ENCODE measurements at places on chromosomes 7 and 10.

- no peak for DNase-seq
These were observed 121.3 kb downstream of the ARID5B start for GRCh38 chr10:62022830-62023229.

- no peak for DNase-seq
These were observed 6.9 kb downstream of the MMD2 start for GRCh38 chr7:4951903-4952636.

DNA sequence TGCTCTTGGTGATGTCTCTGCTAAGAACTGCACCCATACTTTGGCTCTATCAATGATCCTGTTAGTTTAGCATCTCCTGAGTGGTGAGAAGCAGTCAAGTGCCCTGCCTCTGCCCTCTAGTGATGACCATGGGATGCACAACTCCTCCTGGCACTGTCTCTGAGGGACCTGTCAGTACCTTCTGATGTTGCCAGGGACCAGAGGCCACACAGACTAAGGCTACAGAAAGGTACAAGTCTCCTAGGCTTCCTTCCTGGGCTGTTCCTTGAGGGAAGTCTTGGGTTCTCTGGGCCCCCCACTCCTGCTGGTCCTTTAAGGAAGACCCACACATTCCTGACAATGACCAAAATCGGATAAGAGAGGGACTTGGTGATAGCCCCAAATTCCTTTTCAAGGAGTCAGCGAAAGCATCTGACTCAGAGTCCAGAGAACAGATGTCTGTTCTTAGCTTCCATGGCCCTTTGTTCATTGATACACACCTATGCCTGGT is 15.3 kb downstream of the NKX2-3 start:
- peak; percentile 14 for DNase-seq

DNA sequence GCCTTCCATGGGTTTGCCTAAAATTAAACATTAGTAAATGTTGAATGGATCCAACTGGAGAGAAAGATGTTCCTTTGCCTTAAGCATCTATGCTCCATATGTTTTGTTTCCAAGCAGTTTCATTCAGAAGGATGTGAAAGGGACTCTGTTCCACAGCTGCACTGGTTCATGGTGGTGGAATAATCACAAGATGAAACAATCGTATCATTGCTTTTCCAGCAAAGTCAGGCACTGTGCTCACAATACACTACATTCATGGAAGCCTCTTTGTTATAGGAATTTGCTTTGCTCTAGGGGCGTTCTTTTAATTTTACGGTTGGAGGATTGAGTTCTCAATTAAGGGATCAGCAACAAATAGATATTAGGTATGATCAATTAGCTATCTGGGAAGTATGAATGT is 33.8 kb downstream of the RAMP3 start:
- no peak for DNase-seq

DNA sequence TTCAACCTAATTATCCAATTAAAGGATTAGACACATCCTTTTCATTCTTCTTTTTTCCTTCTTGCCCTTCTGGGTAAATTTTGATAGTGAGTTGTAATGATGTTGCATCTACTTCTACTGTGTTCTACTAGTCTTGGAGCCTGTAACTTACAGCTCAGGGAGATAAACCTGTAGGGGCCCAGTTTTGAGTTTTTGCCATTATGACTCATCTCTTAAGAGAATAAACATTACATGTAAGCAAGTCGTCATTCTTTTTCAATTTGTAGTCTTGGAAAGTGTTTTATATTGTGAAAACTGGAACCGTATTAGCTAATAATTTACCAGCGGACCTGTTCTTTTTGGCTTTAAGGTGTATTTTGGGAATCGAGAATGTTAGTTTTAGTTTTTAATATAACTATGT is 89.7 kb upstream of the RPA3 start:
- no peak for DNase-seq

GRCh38 chr7:25515633-25516275 is 287.5 kb upstream of the NPVF start:
- no peak for DNase-seq

GRCh38 chr10:50851884-50852671 is 33.3 kb downstream of the A1CF start:
- DNase-seq = peak; percentile 48

DNA sequence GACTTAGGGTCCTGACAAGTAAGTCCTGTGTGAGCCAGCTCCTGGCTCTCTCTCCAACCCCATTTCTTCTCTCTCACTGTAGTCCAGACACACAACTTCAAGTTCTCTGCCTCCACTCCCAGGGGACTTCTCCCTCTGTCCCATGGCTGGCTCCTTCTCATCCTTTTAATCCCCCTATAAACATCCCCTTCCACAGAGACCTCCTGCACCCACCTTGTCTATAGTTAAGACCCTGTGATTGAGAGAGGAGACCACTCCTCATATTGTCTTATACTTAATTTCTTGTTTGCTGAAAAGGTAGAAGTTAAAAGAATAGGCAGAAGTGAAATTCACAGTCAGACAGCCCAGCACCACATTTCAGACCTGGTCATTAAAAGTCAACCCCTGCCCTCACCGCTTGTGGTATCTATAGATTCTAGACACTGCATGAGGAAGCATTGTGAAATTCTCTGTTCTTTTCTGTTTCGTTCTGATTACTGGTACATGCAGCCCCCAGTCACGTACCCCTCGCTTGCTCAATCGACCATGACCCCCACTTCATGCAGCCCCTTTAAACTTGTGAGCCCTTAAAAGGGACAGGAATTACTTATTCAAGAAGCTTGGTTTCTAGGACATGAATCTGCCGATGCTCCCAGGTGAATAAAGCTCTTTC is 125.6 kb upstream of the FRMD4A start:
- no peak for DNase-seq

GRCh38 chr10:11684717-11685645 is 57.2 kb upstream of the ECHDC3 start:
- DNase-seq = no peak

DNA sequence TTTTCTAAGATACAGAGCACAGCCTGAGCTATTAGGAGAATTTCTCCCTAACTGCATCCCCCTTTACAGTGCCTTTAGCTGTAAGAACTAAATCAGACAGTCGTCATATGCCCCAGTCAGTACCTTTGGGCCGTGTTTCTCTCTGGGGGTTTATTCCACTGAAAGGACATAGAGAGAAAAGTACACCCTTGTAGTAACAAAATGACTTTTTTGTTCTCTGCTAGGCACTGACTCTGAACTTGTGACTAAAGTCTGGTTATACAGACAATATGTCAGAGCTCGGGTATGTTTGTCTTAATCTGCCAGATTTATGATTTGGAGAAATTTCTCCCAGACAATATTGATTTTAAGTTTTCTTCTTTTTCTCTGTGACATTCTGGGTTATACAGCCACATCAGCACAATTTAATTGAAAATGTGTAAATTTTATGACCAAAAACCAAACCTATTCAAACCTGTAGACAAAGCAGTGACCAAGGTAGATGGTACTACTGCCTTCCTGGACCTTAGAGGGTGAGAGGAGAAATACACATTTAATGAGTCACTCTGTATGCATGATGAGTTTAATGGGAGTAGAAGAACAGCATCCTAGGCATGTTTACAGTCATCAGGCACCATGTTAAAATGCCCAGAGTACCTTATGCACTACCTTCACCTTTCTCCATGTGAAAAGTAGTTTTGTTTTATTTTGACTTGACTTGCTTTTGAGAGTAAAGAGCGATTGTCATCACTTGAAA is 156.1 kb upstream of the PLXDC2 start:
- DNase-seq = no peak

GRCh38 chr7:1514995-1515401 is 10.8 kb upstream of the INTS1 start:
- DNase-seq = no peak

DNA sequence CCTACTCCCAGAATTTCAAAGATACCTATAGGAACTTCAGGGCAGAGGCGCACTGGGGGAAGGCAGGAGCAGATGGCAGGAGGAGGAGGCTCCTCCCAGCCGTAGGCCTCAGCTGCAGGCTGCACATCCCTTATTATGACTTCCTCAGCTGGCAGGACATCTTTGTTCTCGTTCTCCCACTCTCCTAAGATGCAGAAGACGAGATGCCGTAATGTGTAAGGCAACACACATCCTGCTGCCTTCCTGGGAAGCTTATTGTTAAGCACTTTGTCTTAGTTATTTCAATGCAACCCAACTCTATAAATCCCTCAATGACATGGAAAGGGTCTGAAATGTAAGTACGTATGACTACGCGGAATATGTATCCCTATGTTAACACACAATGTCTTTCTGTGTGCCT is 599.8 kb upstream of the MGMT start:
- no peak for DNase-seq

DNA sequence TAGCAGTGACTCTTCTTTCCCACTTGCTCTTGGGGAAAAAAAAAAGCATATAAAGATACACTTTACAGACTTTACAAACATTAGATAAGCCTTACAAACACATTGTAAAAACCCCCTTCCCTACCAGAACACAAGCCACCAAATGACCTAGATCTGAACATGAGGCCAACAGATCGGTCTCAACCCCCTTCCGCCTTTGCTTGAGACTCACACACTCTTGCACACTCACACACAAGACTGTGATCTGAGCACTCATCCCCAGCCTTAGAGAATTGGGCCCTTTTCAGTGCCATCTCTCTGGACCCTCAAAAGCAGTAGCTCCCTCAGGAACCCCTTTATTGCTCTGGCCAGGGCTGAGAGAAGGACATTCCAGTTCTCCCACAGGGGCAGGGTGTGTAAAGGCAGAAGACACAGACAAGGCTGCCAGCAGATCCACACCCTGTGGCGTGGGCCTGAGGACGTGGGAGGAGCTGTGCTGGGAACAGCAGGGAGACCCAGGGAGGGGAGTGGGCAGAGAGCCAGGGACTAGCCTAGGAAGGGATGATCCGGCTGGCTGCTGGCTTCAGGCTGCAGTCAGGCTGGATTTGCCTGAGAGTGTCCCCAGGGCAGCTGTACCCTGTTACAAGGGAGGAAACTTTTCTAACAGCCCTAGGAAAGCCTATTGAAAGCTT is 206.7 kb downstream of the KIAA1217 start:
- peak; percentile 4 for DNase-seq

GRCh38 chr7:84331616-84332015 is 137.0 kb upstream of the SEMA3A start:
- no peak for DNase-seq

GRCh38 chr10:110326351-110327032 is 21.8 kb upstream of the SMNDC1 start:
- no peak for DNase-seq

DNA sequence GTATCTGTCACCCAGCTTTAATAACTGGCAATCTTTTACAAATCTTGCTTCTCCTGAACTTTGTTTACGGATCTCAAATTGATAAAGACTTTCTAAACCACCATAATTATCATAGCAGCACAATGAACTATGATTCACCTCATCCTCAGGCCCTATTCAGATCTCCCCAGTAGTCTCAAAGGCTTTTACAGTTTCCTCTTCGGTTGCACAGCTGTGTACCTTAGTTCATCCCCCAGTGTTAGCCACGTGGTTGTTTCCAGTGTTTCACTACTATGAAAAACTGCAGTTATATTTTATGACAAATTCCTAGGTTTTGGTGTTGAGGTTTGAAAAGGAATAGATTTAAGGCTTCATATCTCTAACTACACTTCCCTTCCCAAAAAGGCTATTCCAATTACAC is 24.9 kb downstream of the PAXIP1 start:
- peak; percentile 11 for DNase-seq

DNA sequence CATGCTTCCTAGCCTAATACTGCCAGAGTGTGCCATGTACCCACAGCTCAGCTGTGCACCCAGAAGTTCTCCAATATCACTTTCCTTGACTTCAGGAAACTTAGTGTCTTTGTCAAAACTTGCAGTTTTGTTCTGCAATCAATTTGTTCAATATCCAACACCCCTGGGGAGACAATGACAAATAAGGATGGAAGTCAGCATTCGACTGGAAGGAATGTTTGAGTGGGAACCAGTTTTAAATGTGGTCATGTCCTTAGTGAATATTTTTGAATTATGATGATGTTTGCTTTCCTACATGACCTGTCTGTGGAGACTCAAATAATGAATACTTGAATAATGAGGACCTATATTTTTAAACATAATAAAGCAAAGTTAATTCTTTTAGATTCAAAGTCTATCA is 112.0 kb downstream of the ANK3 start:
- DNase-seq = no peak

GRCh38 chr7:100744605-100745004 is 11.2 kb downstream of the ZAN start:
- no peak for DNase-seq

DNA sequence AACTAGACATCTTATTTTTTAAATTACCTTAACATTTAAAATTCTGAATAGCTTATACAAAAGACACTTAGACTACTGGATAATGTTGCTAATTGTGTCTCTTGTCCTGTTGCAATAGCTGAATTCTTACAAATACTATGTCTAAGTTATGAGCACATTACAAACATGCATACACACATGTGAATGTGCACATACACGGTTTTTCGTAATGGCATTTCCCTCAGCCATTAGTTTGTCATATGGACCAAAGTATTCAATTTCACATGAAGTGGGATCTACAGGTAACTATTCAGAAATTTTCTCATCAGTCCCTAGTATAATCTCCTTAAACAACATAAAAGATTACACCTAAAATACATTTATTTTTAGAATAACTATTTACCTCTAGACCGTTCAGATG is 178.6 kb upstream of the BET1 start:
- DNase-seq = no peak

DNA sequence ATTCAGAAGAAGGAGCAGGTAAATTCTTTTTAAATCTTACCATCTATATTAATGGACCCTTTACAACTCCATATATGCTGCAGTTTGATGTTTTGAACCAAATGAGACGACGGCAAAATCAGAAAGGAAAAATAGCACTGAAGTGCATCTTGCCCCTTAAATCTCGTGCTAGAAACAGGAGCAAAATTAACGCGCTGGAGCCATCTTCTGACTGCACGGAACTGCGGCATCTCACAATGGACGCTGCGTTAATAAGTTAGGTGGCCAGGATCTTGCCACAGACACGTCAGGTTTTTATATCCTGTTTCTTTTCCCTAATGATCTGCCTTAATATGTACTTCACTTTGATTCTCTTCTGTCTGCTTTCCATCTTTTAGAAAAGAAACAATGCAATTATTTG is 354.5 kb downstream of the TFEC start:
- DNase-seq = peak; percentile 12

DNA sequence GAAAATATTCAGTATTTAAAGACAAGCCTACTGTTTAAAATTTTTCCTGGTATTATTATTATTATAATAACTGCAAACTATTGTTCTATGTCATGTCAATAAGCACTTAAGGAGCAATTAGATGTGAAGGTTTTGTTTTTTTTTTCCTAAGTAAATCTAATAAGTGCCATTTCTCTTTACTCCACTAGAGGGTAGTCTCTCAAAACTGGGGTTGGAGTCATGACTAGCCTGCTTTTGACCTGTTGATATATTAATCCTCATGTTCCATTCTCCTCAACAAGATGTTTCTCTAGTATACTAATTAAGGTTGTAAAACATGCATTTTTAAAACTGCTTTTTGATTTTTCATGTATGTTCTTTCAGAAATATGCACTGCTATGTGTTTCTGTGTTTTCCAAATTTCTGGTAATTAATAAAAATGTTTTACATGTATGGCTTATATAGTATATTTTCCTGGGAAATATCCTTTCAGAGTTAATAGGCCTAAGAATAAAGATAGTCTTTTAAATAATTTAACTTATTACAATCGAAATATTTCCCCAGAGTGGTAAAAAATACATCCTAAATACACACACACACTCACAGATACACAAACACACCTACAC is 1.0 kb upstream of the LRRN3 start:
- DNase-seq = peak; percentile 77

- DNase-seq = peak; percentile 32
These were observed 975 bp upstream of the USP54 start for GRCh38 chr10:73591935-73592699.
